ENCODE measurements at places on chromosomes 3 and 15.

- no peak for DNase-seq
Observed at GRCh38 chr3:127612966-127613365, 14.8 kb downstream of the MCM2 start.

- DNase-seq, result no peak
Observed at GRCh38 chr3:89947337-89947954, 840.0 kb downstream of the EPHA3 start.

- no peak for DNase-seq
Observed at GRCh38 chr3:49121132-49121736, 611 bp upstream of the USP19 start.

DNA sequence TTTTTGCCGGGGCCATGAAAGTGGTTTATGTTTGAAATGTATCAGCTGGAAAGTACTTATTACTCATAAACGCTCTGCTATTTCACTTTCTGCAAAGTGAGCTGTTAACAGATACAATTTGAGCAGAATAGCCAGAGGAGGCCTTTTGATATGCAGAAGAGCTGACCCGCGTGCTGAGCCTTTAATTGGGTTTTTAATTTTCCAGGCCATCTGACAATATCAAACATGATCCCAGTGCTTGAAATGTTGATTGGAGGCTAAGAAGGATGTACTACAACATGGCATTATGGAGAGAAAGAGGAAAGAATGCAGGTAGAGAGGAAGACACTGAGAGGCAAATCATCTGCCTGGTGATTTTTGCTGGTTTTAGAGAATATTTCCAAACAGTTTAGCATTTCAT lies 261.3 kb upstream of the MEIS2 start:
- no peak for DNase-seq

DNA sequence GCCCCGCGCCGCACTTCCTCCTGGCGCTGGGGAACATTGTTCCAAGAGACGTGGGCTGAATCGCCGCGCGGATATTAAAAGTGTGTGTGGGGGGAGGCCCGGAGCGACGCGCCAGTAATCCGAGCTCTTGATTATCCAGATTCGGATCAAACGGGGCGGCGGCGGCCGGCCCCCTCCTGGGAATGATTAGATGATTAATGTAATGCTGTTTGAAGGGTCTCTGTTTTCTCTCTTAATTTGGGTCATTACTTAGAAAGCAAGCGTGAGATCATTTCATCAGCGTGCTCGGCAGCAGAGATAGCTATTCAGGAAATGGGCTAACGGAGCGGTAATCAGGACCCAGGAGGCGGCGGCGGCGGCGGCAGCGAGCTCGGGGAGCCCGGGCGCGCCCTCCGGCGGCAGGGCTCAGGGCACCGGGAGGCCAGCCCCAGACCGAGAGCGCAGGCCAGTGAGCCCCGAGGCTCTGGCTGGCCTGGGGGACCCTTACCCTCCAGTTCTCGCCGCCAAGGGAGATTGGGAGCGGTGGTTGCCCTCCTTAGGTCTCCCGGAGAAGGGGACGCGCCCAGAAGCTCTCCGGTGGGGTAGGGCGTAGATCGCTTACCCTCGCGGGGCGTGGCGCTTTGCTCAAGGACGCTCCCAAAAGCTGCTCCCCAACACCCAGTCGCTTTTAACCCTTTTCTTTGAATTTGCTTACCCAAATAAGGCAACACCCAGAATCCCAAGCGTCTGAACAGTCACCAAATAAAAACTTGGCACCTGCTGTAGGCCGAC lies 4.5 kb downstream of the FEZF2 start:
- DNase-seq, result no peak

GRCh38 chr3:43362961-43363360 lies 76.6 kb downstream of the SNRK start:
- DNase-seq, result no peak

- DNase-seq, result no peak
Observed at GRCh38 chr15:65682404-65682911, 60.7 kb downstream of the SLC24A1 start.

DNA sequence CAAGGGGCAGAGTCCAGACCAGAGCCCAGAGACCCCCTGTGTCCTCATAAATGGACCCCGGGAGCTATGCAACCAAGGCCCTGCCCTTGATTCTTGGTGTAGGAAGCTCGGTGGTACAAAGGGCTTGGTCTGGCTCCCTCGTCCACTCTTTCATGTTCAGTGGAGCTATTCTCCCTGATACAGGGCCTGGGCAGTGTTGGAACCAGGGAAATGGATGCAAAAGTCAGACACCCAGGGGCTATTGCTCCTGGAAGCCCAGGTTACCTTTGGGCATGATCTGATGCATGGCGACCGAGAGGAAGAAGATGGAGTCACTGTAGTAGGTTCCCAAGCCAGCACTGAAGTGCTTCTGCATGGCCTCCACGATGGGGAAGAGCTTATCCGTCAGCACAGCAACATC lies 44.5 kb downstream of the XXYLT1 start:
- DNase-seq, result no peak

GRCh38 chr15:55652359-55652758 lies 64.2 kb upstream of the PYGO1 start:
- DNase-seq, result no peak

- no peak for DNase-seq
Observed at GRCh38 chr15:25863968-25864580, 947 bp upstream of the ATP10A start.

DNA sequence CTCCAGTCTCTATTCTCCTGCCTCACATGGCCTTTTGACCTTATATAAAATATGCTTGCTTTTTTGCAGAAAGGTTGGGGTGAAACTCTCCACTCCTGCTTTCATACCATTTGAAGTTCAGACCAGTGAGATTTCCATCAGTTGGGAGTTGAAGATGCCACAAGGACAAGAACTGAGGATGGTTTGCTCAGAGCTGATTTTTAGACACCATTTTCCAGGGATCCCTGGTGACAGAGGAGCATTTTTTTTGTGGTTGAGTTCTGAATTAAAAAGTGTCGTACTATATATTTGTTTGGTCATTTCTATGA lies 8.8 kb upstream of the TM4SF1 start:
- DNase-seq, result no peak

- no peak for DNase-seq
Observed at GRCh38 chr3:135154186-135154585, 359.1 kb downstream of the EPHB1 start.

DNA sequence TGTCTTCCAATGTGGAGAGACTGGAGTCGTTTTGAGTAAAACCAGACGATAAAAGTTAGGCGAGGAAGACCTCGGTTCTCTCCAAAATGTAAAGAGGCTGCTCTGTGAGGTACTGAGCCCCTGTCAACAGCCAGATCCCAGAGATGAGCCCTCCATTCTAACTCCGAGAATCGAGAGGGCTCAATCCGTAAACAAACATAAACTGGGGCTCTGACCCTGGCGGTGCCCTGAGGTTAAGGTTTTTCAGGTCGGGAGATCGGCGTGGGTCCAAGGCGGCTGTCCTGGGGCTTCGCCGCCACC lies 417 bp downstream of the TBCCD1 start:
- DNase-seq, result no peak

GRCh38 chr3:15055019-15055557 lies 10.0 kb downstream of the MRPS25 start:
- DNase-seq, result no peak

- no peak for DNase-seq
Observed at GRCh38 chr15:99503411-99503810, 62.4 kb upstream of the MEF2A start.

GRCh38 chr15:71713191-71713809 lies 97.1 kb upstream of the NR2E3 start:
- no peak for DNase-seq

GRCh38 chr3:12371525-12372140 lies 82.8 kb downstream of the PPARG start:
- no peak for DNase-seq

DNA sequence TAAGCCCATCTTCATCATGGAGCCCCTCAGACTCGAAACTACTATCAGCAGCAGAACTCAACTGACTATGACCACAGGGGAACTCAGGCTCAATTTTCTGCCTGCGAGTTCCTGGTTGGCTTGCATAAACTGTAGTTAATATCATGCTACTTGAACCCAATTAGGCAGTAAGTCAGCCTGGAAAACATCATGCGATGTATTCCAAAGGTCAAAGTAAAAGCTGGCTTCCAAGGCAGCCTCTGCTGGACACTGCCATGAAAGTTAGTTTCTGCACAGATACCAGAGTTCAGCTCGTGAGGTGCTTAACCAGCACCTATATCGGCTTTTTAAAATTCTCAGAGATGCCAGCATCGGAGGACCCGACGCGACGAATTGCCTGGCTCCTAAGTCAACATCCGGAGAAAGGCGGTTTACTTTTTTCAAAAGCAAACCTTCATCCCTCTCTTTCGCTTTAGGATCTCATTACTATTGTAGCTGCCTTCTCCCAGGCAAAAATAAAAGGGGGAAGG lies 3.8 kb downstream of the ANP32A start:
- no peak for DNase-seq

- no peak for DNase-seq
Observed at GRCh38 chr15:29272219-29272618, 2.6 kb upstream of the NSMCE3 start.

DNA sequence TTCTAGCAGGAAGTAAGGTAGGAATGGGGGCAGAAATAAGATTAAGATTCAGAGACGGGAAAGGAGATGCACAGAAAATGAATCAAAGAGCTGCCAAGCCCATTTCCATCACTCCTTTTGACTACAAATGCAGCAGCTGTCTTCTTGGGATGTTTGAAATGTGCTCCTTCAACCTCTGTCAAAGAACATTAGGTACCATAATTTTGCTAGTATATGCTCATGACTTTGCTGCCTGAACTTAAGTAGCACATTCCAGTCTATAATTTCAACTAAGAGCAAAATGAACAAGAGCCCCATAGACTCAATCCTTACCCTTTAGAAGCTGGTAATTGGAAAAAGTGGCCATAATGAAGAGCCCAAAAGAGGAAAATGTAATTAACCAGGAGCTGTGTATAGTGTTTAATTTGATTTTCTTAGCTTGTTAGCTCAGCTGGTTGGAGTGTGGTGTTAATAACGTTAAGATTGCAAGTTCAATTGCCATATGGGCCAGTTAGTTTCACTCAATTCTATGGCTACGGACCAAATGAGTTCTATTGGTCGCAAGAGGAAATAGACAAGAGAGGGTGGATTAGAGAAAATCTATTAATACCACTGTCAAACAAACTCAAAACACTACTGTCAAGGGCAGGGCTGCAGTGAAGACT lies 349.9 kb downstream of the ZBBX start:
- no peak for DNase-seq

GRCh38 chr15:69535101-69535638 lies 82.6 kb downstream of the RPLP1 start:
- DNase-seq, result no peak

- DNase-seq, result no peak
Observed at GRCh38 chr3:77414881-77415280, 375.0 kb downstream of the ROBO2 start.

DNA sequence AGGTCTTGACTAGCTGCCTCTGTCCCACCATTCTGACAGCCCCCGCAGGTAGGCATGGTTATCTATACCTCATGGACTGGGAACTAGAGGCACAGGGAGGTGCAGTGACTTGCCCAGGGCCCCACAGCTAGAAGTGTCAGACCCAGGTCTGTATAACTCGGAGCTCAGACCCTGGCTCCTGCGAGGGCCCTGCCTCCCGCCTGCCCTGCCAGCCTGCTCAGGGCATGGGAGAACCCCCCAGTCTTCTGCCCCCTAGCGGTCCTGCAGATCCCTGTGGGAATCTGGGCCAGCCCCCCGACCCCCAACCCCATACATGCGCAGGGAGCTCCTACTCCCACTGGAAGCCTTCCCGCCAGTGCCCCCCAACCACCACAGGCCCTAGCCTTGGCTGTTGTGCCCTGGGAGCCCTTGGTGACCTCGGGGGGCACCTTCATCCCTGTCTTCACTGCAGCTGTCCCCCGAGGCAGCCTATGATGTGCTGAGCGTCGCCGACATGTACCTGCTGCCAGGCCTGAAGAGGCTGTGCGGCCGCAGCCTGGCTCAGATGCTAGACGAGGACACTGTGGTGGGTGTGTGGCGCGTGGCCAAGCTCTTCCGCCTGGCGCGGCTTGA lies 6.9 kb downstream of the ABTB1 start:
- no peak for DNase-seq

DNA sequence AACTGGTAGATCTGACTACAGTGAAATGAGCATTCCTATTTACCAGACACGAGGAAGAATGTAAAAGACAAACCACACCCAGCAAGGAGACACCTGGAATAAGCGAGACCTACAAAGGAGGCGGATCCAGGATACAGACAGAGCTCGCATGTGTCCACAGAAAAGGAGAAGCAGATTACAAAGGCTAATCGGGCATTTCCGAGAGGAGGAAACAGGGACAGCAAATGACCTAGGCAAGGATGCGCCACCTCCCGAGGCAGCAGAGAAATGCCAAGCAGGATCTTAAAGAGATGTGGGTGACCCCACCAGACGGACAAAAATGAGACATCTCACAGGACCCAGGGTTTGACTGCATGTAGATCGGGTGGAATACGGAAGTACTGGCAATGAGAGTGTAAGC lies 63.2 kb upstream of the IQSEC1 start:
- DNase-seq, result no peak

GRCh38 chr3:47954567-47954966 lies 61.6 kb downstream of the MAP4 start:
- no peak for DNase-seq

- no peak for DNase-seq
Observed at GRCh38 chr15:29119847-29120246, 149.8 kb downstream of the NSMCE3 start.

- DNase-seq, result no peak
Observed at GRCh38 chr3:143166376-143166775, 46.8 kb downstream of the CHST2 start.

DNA sequence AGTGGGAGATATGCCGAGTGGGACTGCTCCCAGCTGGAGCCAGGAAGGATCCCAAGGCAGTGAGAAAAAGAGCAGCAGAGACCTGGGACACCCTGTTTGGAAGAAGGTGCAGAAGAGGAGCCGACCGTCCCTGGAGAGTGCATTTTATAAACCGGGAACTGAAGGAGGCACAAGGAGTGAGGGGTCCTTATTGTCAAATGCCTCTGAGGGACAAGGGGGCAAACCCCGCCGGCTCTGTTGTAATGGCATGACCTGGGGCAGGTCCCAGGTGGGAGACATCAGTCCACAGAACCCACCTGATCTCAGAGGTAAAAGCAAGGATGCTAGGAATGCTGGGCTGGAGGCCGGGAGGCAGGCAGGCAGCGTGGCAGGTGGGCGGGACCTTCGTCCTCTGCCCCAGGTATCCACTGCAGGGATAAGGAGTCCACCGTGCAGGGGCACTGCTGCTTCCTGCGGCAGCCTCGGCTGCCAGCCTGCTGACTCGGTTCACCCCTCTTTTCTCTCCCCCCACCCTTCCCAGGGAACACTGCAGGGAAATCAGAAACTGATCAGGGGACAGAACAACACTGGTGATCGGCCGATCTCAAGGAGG lies 26.9 kb downstream of the ADAMTS17 start:
- no peak for DNase-seq

GRCh38 chr3:99602183-99602582 lies 36.2 kb upstream of the COL8A1 start:
- no peak for DNase-seq

All from occipital lobe (tissue), 3 donors.